ENCODE measurements at places on chromosomes 12 and 14.

- no peak for DNase-seq
These were observed 15.5 kb upstream of the TMEM233 start for GRCh38 chr12:119578112-119578511.

DNA sequence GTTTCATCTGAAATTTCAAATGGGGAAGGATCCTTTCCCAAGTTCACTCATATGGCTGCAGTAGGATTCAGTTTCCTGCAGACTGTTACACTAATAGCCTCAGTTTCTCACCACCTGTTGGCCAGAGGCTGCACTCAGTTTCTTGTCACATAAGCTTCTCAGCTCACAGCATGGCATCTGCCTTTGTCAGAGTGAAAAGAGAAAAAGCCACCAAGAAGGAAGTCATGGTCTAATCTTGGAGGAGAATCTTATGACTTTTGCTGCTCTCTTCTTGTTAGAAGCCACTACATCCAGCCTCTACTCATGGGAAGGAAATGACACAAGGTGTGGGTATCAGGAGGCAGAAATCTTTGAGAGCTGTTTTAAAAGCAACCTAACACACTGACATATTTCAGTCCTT lies 39.4 kb upstream of the BTG1 start:
- DNase-seq, result no peak

GRCh38 chr12:116852303-116852702 lies 28.9 kb downstream of the HRK start:
- no peak for DNase-seq

- DNase-seq, result peak; percentile 6
These were observed 364.8 kb downstream of the SNAPC1 start for GRCh38 chr14:62126879-62127478.

DNA sequence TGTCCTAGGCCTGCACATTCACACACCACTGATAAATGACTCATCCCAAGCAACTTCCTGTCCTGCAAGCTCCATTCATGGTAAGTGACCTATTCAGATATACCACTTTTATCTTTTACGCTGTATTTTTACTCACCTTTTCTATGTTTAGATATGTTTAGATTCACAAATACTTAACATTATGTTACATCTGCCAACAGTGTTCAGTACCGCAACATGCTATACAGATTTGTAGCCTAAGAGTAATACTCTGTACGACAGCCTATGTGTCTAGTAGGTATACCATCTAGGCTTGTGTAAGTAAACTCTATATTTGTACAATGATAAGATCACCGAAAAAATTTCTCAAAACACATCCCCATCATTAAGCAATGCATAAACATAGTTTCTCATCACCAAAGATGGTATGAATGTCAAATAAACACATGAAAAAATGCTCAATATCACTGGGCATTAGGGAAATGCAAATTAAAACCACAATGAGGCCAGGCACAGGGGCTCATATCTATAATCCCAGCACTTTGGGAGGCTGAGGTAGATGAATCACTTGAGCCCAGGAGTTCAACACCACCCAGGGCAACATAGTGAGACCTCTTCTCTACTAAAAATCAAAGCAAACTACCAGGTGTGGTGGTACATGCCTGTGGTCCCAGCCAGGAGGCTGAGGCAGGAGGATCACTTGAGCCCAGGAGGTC lies 20.7 kb downstream of the ATXN2 start:
- DNase-seq, result no peak

DNA sequence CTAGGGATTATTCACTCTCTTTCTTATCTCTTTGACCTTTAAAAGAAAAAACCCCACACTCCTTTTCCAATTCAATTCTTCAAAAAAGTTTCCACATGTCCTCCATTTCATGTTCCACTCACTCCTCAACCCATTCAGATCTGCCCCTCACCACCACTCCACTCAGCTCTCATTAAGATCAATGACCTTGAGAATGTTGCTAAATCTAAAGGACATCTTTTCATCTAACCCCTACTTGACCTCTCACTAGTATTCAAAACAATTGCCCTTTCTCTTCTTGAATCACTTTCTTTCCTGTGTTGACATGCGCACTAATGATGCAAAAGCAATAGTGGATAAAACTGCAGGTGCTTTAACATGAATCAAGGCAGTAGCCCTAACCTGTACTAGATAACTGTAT lies 9.9 kb downstream of the HECTD1 start:
- no peak for DNase-seq

GRCh38 chr14:35196571-35196970 lies 74.2 kb downstream of the PRORP start:
- DNase-seq, result no peak

GRCh38 chr12:79557690-79558315 lies 133.0 kb downstream of the PAWR start:
- no peak for DNase-seq

GRCh38 chr14:56075301-56075700 lies 42.9 kb upstream of the PELI2 start:
- no peak for DNase-seq

GRCh38 chr14:61747342-61747741 lies 14.9 kb upstream of the SNAPC1 start:
- no peak for DNase-seq

GRCh38 chr12:92056290-92056689 lies 89.4 kb downstream of the BTG1 start:
- DNase-seq, result no peak

- DNase-seq, result no peak
These were observed 406.3 kb downstream of the ATP23 start for GRCh38 chr12:58347691-58348090.

DNA sequence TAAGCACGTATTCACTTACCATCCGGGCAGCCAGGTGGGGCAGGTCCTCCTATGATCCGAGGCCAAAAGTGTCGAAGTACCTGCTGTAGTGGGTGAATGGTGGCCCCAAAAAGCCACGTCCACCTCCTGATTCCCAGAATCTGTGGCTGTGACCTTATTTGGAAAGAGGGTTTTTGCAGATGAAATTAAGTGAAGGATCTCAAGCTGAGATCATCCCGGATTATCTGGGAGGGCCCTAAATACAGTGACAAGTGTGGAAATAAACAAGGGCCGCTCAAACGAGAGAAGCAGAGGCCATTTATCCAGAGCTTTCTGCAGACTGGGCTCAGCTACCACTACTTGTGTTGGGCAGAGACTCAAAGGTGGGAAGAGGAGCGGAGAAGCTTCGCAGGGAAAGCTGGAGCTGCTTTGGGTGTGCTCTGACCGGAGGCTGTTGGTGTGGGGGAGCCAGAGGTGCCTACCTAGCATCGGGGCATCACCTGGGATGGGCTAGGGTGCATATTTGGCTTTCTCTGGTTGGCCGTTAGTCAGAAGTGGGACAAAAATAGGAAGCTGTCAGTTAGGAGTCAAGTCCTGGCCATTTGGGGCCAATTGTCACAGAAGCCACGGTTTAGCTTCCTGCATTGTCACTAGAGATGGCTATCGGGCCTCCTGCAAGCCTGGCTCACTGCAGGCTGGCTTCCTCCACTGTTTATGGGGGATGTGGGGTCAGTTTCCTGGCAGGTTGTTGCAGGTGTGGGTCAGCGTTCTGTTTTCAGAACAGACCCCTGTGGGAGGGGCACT lies 27.8 kb upstream of the DLK1 start:
- DNase-seq, result no peak

- DNase-seq, result peak; percentile 27
These were observed 37.5 kb downstream of the EMP1 start for GRCh38 chr12:13233830-13234641.

DNA sequence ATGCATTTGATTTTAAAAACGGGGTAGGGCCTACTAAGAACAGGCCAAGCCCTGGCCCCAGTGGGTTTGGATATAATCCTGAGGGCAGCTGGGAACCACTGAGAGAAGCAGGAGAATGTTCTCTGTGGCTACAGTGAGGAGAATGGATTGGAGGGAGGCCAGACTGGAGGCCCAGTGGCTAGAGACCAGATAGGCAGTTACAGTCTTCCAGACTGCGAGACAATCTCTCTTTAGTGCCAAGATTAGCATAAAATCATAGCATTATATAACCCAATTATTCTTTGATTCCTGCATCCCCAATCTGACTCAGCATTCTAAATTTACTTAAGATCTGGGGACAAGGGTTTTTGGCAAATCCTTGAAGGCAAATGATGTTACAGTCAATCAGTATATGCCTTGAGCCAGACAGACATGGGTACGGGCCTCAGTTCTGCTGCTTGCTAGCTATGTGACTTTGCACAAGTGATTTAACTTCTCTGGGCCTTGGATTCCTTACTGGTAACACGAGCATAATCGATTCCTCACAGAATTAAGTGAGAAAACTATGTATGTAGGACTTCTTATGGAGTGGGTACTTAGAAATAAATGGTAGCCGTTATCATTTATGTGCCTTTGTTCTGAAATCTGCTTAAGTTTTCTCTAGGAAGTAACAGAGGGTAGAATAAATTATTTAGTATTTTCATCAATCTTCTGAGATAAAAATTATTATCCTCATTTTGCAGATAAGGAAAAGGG lies 18.3 kb downstream of the NINJ2 start:
- DNase-seq, result no peak

DNA sequence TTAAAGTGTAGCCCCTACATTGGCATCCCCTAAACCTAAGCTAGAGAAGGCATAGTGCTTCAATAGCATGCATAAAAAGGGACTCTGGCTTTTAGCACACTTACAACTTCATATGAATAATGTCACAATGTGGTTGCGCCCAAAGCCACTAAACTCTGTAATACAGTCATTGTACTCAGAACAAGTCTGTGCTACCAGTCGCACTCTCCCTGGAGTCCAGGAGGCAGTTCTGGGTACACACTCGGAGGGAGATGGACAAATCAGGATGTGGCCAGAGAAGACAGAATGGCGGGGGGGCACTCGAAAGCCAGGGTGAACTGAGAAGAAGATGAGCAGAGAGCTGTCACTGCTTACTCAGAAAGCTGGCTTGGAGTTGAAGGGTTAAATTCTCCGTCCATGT lies 10.6 kb downstream of the SAMD4A start:
- DNase-seq, result no peak

DNA sequence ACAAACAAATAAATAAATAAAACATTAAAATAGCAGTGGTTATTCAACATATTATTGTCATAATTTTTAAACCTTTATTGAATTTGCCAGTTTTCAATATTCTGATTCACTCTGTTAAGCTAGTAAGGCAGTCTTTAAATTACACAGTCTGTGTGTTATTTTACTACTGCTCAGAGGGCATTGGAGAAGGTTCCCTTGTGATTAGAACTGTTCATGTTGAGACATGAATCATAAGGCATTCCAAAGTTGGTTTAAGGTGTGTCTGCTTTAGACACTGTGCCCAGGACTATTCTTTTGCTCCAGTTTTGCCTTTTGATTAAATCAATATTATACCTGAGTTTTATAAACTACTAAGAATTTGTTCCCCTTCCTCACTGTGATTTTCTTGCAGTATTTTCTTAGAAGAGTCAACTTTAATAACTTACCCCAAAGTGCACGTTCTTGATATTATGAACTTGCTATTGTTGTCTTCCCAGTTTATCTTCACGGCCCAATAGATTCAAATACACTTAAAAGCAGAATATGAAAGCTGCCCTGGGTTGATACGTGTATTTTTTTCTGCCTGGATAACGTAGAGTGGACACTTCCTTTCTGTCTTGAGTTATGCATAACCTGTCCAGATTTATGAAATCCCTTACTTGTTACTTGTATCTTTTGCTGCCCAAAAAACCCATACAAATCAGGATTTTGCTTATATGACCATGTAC lies 105.3 kb upstream of the BCAT1 start:
- DNase-seq, result no peak

DNA sequence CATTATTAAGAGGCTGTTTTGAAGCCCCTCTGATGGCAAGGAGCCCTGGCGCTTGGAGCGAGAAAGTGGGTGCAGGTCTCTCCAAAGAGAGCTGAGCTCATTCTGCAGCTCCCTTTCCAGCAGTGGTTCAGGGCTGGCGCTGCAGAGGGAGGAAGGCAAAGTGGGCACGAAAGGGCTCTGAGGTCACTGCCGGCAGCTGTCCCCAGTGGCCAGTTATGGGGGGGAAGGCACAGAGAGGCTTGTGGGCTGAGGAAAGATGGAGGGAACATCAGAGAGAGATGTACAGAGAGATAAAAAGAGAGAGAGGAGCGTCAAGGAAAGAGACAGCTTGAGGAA lies 75.2 kb upstream of the TBX5 start:
- no peak for DNase-seq

- no peak for DNase-seq
These were observed 74.7 kb upstream of the AMN1 start for GRCh38 chr12:31803306-31804184.

- DNase-seq, result no peak
These were observed 5.2 kb downstream of the DPF3 start for GRCh38 chr14:72888636-72889201.

- no peak for DNase-seq
These were observed 1735.9 kb upstream of the SEL1L start for GRCh38 chr14:83269583-83269982.

DNA sequence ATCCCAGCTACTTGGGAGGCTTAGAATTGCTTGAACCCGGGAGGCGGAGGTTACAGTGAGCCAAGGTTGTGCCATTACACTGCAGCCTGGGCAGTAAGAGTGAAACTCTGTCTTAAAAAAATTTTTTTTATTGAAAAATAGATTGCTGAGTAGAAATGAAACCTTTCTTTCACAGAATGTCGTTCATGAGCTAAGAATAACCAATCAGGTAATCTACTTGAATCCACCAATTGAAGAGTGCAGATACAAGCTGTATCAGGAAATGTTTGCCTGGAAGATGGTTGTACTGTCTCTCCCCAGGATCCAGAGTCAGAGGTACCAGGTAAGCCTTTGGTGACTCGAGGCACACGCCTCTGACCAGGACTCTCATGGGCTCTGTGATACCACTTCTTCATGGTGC lies 27.0 kb downstream of the DYNC1H1 start:
- DNase-seq, result no peak

DNA sequence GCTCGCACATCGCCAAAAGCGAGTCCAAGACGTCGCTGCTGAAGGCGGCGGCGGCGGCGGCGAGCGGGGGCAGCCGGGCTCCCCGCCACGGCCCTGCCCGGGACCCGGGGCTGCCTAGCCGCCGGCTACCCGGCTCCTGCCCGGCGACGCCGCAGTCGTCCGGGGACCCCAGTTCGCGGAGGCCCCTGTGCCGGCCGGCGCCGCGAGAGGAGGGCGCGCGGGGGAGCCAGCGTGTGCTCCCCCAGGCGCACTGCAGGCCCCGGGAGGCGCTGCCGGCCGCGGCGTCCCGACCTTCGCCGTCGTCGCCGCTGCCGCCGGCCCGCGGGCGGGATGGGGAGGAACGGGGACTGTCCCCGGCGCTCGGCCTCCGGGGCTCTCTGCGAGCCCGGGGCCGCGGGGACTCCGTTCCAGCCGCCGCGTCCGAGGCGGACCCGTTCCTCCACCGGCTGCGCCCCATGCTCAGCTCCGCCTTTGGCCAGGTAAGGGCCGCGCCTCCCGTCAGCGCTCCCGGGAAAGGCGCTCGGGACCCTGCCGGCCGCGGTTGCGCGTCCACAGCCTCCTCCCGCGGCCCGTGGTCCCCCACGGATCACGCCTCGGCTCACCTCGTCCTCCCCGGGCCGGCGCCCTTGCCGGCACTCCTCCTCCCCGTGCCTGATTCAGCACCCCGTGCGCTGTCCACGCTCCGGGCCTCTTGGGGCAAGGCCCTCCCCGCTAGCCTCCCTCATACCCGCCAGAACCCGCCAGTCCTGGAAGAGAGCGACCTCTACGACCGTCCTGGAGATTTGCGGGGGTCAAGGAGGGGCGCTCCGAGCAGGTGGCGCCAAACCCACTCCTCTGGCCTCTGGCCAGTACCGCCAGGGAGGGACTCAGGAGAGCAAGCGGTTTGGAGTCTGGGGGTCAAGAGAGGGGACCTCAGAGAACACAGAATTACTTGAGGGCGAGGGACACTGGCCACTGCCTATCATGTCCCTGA lies 721 bp downstream of the CABP1 start:
- peak; percentile 40 for DNase-seq

Data from effector memory CD8-positive, alpha-beta T cell (primary cell).